Left ventricle myocardium inferior (tissue), 1 donor: ENCODE measurements at places on chromosomes 4 and X. TPM values are rescaled to one million over a fixed set of nuclear protein-coding genes. Genes with fewer than 3 reads are reported as not detected.

The EVC2 gene
- 1.4 TPM for total RNA-seq

The ADAM29 gene
- total RNA-seq = not detected

The USP17L13 gene
- total RNA-seq = not detected

The SMPX gene
- total RNA-seq = 726 TPM

The ZNF518B gene
- 21.7 TPM for total RNA-seq

The SUPT20HL2 gene
- not detected for total RNA-seq

The SYP gene
- 1.6 TPM for total RNA-seq

The HAUS3 gene
- 6.4 TPM for total RNA-seq

The SRPX2 gene
- total RNA-seq = 7.5 TPM

The CLGN gene
- 47.0 TPM for total RNA-seq

The ACE2 gene
- total RNA-seq = 14.0 TPM
